ENCODE measurements at places on chromosomes 5 and 9.

DNA sequence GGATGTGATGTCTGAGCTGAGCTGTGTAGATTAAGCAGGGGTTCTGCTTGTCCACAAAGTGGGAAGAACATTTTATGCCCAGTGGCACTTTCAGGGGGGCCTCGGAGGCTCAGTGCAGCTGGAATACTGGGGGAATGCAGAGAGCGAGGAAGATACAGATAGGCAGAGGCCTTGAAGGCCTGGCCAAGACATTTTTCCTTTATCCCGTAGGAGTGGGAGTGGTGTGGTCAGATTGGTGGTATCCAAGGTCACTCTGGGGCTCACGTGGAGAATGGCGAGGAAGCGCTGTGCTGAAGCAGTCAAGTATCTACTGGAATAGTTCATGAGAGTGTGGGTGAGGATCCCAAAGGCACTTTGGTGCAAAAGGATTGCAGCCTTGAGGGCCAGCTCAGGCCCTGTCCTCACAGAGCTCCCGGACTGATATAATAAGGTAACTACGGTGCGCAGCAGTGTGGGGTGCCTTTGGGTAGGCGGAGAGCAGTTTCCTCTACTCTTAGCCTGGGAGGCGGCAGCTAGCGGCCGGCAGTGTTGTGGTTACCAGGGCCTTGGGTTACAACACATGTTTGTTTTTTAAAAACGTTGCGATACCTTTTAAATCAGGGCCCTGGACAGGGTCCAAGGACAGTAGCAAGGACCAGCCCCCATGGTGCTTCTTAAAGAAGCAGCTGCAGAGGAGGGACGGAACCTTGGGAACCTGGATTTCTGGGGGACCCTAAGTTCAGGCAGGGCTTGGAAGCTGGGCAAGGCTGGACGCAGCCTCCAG, 10.8 kb upstream of the CCDC69 start:
- no peak for DNase-seq

DNA sequence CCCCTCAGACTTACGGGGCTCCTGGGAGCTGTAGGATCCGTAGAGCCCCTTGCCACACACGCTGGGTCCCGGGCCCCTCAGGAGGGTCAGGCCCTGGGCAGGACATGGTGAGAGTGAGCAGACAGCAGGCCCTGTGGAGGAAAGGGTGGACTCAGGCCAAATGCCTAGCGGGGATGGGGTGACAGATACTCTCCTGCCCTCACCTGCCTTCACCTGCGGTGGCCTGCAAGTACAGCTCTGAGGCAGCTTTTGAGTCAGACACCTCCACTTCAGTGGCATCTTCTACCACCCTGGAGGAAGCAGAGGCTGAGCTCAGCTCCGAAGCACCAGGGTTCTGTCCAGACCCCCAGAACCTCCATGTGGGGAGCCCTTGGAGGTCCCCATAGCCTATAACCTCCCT, 26.2 kb downstream of the SLC35A4 start:
- DNase-seq, result no peak

GRCh38 chr5:158684469-158684868, 415.2 kb downstream of the EBF1 start:
- no peak for DNase-seq

DNA sequence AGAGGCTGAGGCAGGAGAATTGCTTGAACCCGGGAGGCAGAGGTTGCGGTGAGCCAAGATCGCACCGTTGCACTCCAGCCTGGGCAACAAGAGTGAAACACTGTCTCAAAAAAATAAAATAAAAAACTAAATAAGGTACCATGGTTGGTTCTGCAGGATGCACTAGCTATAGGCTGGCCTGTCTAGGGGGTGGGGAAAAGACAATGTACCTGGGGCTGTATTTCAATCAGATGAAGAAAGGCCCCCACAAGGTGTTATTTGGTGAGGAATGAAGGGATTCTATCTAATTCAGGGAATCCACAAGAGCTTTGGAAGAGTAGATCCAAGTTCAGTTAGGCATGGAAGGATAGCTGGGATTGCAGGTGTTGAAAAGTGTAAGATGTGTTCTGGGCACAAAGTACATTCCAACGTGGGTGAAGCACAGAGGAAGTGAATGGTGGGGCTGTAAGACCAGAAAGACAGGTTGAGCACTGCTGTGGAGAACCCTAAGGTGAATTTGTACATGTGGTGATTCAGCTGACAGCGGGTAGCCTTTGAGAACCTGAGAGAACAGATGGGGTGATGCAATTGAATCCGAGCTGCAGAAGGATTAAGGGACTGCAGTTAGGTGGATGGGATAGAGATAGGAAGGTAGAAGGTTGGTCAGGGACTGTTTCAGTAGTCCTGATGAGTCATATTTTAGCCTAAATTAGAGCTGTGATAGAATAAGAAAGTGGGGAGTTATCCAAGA, 71.8 kb downstream of the CAST start:
- DNase-seq, result no peak

- no peak for DNase-seq
Observed at GRCh38 chr9:135500071-135500524, 384 bp upstream of the MRPS2 start.

Data from CD4-positive, alpha-beta T cell treated with Interleukin-2 at 100 ng/mL for 4 hours (primary cell).